Renal cortical epithelial cell (primary cell): ENCODE measurements at places on chromosomes 13 and 19. TPM values are rescaled to one million over a fixed set of nuclear protein-coding genes. Genes with fewer than 3 reads are reported as not detected.

Gene SIGLEC8
- not detected in 2 replicates for total RNA-seq

Gene OXGR1
- not detected in 2 replicates for total RNA-seq

Gene HRC
- not detected in 2 replicates for total RNA-seq

Gene SPACA4
- not detected in 2 replicates for total RNA-seq

Gene FAM187B
- total RNA-seq, result not detected in 2 replicates

Gene DDX39A
- total RNA-seq, result 32.6 and 66.0 TPM in 2 replicates

Gene PIAS4
- 13.2 and 31.2 TPM in 2 replicates for total RNA-seq

Gene ESD
- total RNA-seq, result 132 and 150 TPM in 2 replicates

Gene IGFLR1
- 0.52 and 1.8 TPM in 2 replicates for total RNA-seq

Gene ZNF260
- total RNA-seq, result 20.8 and 34.5 TPM in 2 replicates
